ENCODE measurements at places on chromosomes 13 and 19.

- no peak for DNase-seq
These were observed 2.2 kb downstream of the PALM3 start for GRCh38 chr19:14059652-14060155.

- DNase-seq, result no peak
These were observed 12.4 kb upstream of the SULT2B1 start for GRCh38 chr19:48539503-48540096.

DNA sequence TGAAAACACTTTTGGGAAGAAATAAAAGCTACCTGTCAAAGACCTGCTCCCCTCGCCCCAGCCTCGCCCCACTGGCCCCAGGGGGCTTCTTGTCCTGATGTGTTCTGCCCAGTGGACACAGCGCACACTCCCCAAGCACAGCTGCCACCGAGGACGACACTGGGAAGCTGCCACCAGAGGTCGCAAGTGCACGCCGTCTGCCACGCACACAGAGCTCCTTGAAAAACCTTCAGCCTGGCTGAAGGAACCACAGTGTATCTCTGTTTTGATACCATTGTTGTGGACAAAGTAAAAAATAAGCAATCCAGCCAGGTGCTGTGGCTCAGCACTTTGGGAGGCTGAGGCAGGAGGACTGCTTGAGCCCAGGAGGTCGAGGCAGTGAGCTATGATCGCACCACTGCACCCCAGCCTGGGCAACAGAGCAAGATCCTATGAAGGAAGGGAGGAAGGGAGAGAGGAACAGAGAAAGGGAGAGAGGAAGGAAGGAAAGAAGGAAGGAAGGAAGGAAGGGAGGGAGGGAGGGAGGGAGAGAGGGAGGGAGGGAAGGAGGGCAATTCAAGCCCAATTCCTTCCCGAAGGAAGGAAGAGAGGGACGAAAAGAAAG lies 57.3 kb downstream of the CEBPG start:
- peak; percentile 43 for DNase-seq

GRCh38 chr19:7862413-7862951 lies 11.7 kb downstream of the PRR36 start:
- DNase-seq, result peak; percentile 51

DNA sequence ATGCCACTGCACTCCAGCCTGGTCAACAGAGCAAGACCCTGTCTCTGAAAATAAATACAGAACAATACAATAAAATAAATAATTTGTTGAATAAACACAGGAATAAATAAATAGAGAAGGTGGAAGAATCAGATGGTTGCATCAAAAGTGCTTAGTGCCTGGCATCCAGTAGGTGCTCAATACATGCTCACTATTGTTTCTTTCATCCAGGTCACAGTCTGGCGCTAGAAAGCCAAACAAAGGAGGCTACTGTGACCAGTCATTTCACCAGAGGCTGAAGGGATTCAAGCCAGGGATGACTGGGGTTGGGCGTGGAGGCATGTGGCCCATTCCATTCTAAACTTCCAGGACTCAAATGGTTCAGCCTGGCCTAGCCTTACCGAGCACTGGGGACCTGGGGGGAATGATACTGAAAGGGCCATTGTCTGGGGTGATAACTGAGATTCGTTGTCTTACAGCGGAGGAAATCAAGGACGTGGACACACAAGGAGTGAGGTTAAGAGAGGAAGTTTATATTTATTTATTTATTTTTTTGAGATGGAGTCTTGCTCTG lies 3.6 kb upstream of the NDUFB7 start:
- no peak for DNase-seq

DNA sequence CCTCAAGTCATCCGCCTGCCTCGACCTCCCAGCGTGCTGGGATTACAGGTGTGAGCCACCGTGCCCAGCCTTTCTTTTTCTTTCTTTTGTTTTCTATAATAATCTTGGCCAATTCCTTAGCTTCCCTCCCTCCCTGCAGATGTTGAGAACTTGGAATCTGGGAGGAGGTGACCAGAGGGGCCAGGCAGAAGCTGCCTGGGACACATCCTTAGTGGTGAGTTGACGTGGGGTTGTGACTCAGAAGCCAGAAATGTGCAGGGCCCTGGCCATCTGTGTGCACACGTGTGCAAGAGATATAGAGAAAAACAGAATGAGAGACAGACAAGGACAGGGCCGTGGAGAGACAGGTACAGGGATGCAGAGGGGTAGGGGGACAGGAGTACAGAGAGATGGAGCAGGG lies 154.3 kb downstream of the SIPA1L3 start:
- DNase-seq, result no peak

DNA sequence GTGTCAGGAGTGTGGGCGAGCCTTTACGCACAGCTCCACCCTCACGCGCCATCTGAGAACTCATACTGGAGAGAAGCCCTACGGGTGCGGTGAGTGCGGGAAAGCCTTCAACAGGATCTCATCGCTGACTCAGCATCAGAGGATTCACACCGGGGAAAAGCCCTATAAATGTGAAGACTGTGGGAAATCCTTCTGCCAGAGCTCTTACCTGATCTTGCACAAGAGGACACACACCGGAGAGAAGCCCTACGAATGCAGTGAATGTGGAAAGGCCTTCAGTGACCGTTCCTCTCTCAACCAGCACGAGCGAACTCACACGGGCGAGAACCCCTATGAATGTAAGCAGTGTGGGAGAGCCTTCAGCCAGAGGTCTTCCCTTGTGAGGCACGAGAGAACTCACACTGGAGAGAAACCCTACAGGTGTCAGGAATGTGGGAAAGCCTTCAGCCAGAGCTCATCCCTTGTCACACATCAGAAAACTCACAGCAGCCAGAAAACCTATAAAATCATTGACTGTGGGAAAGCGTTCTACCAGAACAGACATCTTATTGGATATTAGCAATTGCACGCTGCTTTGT lies 6.9 kb upstream of the ZNF555 start:
- DNase-seq, result no peak

- DNase-seq, result no peak
These were observed 64.5 kb upstream of the ZNF724 start for GRCh38 chr19:23314505-23315251.

DNA sequence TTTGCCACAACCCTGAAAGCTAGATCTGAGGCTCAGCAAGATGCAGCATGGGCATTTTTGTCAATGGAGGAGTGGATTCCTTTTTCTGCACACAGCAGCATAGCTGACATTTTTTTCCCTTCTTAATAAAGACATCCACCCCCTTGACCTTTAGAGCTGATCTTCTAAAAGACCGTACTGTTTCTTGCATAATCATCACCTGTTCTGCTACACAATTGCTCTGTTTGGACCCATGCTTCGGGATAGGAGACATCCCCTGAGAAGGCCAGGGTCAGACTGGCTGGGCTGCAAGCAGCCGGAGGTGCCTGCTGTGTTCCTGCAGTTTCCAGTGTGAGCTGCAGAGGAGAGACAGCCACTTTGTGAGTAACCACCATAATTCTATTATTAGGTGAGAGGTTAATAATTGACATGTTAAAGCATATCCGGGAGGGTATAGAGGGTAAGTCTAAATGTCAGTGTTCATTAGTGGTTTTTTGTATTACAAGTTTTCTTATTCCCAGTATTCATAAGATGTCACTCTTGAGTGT lies 108.5 kb upstream of the C1QTNF9B start:
- no peak for DNase-seq

DNA sequence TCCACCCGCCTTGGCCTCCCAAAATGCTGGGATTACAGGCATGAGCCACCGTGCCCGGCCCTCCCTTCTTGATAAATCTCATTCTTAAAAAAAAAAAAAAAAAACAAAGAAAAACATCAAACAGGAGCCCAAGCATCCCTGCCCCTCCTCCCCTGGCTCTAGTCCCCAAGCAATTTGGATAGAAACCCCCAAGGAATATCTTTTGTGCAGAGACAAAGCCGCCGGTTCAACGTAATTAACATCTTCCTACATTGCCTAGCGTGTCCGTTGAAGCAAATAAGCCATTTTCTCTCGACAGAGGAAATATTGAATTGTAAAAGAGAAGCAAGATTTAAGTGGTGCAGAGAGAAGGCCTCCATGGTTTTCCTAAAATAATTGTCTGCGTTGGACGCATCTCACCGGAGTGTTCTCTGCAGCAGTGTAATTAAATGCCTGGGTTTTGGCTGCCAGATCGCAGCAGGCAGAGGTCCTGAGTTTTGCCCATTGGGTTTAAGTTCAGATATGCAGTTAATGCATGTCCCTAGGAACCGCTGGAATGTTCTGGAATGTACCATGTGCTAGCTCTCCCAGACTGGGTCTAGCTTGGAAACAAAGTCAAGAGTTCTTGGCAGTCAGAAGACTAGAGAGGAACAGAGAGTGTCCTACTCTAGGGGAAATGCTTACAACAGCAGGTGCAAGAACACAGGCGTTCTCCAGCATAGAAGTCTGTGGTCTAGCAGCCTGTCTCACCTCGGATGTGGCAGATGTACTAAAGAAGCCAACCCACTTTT lies 30.8 kb downstream of the PIN1 start:
- DNase-seq, result peak; percentile 76

- DNase-seq, result no peak
These were observed 10.4 kb upstream of the LCP1 start for GRCh38 chr13:46192412-46192811.

DNA sequence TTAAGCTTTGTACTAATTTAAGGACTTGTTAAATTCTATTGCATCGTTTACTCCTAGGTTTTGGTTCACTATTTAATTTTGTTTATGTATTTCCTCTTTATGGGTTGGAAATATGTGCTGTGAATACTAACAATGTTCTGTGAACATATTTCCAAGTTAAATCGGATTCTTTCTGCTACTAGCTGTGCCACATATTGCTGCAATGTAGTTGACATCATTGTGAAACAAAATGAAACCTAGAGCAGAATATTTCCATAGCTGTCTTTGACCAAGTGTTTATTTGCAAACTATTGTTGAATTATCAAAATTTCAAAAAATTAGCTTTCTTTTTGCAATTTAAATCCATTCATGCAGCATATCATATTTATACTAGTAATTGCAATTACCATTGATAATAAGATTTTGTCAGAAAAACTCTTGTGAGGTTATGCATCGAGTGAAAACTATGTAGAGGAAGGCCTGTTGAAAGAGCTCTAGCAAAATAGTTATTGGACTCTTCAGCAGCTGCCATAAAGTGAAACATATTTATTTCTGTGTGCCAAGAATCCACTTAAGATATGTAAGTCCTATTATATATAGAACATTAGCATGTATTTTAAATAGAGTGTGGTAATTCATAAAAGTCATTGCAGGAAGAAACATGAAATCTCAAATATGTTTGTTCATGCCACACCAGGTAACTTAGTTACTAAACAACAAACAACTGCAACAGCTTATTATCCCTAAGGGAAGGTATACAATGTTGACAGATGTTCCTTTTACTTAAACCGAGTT lies 575.1 kb downstream of the SLITRK6 start:
- no peak for DNase-seq

- no peak for DNase-seq
These were observed 273.7 kb downstream of the DIAPH3 start for GRCh38 chr13:59890054-59890453.

- DNase-seq, result no peak
These were observed 74.3 kb downstream of the TM9SF2 start for GRCh38 chr13:99575376-99576120.

- no peak for DNase-seq
These were observed 329.9 kb downstream of the SLITRK6 start for GRCh38 chr13:85469320-85469719.

- DNase-seq, result no peak
These were observed 35.8 kb upstream of the ZNF724 start for GRCh38 chr19:23285948-23286347.

GRCh38 chr13:49995625-49996101 lies 1.2 kb upstream of the TRIM13 start:
- no peak for DNase-seq

GRCh38 chr13:28423010-28423409 lies 71.9 kb downstream of the FLT1 start:
- peak; percentile 18 for DNase-seq

DNA sequence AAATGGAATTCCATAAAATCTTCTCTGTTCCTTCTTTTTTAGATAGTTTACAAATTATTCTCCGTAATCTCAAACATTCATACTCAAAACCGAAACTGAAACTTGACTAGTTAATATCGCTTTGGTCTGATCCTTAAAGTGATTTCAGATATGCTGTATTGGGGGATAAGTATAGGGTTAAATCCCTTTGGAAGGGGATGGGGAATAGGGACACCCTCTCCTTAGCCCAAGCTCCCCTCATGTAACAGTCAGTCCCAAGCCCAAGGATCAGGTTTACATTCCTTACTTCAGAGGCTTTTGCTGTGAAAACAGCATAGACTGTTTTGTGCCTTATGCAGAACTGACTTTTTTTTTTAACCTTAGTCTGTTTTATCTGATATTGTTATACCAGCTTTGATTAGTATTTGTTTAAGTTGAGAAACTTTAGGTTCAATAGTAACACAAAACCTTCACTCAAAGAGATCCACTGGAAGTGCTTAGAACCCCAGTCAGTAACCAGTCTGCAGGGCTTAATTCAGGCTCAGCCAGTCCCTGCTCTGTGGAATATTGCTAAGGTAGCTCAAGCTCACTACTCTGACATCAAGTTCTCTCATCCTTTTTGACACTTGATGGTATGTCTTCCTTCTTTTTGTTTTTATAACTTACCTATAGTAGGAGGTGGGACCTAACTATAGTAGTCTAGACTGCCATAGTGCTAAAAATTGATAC lies 10.5 kb downstream of the CDADC1 start:
- no peak for DNase-seq

DNA sequence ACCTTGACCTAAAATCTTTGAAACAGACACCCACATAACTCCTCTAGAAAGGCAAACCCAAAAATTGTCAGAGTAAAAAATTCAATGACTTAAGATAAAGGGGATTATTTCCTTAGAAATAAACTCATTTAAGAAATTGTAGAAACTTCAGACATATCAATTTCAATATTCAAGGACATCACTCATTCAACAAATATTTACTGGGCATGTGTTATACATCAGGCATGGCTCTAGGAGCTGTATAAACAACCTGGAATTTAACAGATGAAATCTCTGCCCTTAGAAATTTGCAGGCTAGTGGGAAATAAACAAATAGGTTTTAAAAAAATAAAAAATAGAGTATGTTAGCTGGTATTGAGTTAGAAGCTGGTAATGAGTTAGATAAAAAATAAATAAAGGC lies 84.0 kb upstream of the LSM14A start:
- DNase-seq, result no peak

DNA sequence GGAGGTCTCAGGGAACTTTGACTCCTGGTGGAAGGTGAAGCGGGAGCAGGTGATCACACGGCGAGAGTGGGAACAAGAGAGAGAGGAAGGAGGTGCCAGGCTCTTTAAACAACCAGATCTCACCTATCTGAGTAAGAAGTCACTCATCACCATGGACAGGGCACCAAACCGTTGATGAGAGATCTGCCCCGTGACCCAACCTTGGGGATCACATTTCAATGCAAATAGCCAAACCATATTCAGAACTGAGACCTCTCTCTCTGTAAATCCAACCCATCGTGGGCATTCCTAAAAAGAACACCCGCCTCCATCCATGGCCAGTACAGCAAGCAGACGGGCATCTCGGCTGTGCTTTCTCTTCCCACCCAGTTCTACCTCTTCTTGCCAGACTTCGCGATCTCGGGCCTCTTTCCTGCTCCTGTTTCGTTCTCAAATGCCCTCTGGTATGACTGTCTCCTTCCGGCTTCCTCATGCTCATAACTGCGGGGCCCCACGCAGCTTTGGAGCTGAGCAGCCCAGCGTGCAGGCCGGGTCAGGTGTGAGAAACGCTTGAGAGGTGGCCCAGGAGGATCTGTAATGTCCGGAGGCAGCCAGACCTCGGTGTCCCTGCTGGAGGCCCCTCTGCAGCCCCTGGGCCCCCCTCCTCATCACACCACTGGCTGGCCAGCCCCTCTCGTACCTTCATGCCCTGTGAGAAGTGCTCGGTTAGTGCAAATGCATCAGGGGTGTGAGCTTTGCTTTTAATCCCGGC lies 97.0 kb upstream of the GPR183 start:
- DNase-seq, result no peak
